Right renal pelvis (tissue), 4 donors: ENCODE measurements at places on chromosomes 7 and 10. TPM values are rescaled to one million over a fixed set of nuclear protein-coding genes. Genes with fewer than 3 reads are reported as not detected.

GRCh38 chr7:91165006-91165845, 99.0 kb upstream of the FZD1 start:
- DNase-seq, result no peak

GRCh38 chr10:93554760-93555432, 11.6 kb upstream of the FFAR4 start:
- peak; percentile 58 for DNase-seq

DNA sequence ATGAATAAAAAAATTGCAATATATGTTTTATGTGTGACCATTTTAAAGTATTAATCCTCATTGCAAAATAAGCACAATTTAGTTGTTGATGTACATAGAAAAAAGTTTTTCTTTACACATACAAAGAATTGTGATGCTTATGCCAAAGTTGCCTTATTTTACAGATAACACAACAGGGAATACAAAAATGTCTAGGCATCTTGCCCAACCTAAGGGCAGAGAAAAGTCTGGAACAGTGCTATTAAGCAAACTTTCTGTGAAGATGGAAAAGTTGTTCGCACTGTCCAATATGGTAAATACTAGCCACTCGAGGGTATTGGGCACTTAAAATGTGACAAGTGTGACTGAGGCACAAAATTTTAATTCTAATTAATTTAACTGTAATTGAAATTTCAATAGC, 190.2 kb upstream of the HGF start:
- no peak for DNase-seq

DNA sequence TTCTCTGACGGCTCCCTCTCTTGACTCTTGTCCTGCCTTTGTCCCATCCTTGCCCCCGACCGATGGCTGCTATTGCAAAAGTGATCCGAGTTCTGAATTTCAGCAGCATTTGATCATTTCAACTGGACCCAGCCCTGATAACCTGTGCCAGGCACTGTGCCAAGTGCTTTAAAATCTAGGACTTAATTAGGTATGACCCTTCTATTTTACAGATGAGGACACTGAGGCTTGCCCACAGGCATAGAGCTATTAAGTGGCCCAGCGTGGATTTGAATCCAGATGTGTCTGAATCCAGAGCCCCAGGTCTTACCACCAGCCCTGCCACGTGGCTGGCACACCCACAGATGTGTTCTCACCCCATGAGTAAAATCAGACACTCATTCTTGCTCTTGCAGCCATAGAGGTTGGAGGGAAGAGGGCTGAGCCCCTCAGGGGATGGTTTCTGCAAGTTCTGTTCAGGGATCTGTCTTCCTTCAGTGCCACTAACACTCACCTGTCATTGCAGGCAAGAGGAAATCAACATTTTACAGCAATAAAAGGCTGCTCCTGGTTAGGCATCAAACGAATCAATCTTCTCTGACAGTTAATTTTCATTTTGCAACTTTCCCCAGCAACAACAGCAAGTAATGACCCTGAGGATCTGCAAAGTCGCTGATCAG, 101.2 kb downstream of the GRID1 start:
- no peak for DNase-seq

GRCh38 chr10:99316374-99316773, 12.8 kb upstream of the CNNM1 start:
- DNase-seq, result no peak

DNA sequence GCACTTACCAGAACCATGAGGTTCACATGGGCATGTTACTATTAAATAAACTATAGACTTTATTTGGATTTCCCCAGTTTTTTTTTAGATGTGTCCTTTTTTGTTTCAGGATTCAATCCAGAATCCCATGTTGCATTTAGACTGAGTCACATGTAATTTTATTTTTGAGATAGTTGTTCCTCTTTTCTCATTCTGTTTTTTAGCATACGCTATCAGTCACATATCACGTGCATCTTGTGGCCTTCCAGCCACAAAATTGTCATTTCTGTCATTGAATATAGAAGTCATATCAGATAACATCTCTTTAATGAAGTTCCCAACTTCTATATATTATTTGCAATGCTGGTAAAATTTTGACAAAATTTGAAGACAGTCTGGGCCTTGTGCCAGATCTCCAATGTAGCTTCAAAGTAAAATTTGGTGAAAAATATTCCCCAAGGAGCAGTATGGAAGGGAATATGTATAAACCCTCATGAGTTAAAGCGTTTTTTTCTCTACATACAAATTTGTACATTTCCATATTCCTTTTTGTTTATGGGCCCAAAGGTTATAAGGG, 132.3 kb upstream of the MKI67 start:
- no peak for DNase-seq

DNA sequence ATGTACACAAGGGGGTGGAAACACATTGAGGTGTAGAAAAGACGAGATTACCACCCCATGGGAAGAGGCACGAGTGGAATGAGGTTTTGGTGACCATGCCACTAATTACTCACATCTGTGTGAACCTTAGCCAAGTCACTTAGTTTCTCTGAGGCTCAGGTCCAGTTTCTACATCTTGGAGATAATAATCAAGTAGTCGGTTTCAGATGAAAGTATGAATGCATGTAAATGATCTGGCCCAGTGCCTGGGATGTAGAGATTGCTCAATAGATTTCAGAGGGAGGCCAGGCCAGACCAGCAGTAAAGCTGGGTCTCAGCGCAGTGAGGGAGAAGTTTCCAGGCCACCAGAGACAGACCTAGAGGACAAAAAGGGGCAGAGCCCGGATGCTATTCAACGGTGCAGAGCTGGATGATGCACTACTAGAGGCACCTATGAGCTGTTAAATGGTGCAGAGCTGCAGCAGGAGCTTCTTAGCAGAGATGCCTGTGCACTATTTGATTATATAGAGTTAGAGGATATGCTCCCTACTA, 725.1 kb downstream of the GRID1 start:
- DNase-seq, result no peak

- no peak for DNase-seq
These were observed 144.9 kb upstream of the AHR start for GRCh38 chr7:17153536-17153935.

- no peak for DNase-seq
These were observed 1.9 kb upstream of the SNX13 start for GRCh38 chr7:17942231-17942630.

DNA sequence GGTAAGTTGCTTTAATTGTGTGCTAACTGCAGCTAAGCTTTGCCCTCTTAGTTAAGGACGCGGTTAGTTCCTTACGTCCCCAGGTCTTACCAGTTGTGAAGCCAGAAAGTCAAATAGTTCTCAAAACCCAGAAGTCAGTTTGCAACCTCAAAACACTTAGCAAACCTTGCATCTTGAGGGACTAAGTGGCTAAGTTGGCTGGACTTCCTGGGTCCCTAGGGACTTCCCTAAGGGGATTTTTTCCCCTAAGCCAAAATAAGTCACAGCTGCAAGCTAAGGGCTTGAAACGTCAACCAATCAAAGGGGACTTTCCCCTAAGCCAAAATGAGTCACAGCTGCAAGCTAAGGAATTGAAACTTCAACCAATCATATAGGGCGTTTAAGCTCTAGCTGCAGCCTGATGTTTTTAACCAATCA, 36.2 kb upstream of the HECW1 start:
- DNase-seq, result no peak

DNA sequence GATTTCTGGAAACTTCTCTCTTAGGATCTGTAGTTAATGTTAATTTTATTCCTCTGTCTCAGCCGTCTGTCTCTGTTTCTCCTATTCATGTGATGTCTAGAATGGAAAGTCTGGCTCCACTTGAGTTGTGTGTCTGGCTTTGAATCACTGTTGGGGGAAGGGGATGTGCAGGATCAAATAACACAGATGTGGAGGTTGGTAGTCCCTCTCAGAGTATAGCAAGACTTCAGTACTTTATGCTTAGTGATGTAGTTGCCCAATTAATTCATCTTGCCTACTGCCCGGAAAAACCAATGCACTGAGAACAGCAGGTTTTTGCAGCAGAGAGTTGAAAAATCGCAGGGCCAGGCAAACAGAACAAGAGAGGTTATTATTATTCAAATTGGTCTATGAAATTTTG, 79.2 kb downstream of the PHTF2 start:
- DNase-seq, result no peak

- no peak for DNase-seq
These were observed 113.2 kb downstream of the GRID1 start for GRCh38 chr10:86253091-86254072.

DNA sequence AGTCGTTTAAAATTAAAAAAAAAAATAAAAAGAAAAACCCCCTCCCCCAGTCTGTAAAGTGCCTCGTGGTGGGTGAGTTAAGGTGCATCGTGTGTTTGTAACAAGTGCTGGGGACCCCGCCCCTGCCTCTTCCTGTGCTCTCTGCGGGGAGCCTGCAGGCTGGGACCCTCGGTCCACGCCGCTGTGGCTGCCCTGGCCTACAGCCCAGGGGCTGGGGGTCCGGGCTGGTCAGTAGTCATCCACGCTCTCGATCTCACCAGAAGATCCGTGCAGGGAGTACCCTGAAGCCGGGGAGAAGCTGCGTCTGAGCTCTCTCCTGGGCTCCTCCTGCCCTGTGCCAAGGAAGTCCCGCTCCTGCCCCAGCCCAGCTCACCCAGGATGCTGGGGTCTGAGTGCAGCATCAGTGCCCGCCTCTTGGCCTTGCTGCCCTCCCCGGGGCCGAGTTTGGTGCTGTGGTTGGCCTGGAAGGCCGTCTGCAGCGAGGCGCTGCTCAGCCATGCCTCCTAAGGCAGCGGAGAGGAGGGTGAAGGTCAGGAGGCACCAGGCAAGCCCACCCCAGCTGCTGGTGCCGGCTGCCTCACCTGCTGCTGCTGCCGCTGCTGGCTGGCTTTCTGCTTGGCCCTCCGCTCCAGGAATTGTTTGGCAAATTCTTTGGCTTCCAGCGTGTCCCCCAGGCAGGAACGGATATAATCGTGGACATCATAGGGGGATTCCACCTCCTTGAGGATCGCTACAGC, 8.1 kb downstream of the GNB2 start:
- no peak for DNase-seq

- DNase-seq, result no peak
These were observed 106.6 kb downstream of the VIPR2 start for GRCh38 chr7:159038066-159038465.

DNA sequence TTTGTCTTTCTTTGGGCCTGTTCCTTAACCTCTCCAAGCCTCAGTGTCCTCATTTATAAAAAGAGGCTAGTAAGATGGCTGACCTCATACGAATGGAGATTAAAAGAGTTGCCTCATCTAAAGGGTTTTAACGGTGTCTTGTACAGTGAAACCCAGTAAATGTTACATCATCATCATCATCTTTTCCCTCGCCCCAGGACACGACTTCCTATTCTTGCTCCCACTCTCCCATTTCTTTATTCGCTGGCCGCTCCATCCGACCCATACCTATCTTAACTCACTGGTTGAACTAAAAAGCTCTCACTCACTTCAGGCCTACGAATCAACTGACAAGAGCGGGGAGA, 554 bp downstream of the FRA10AC1 start:
- DNase-seq, result no peak

- no peak for DNase-seq
These were observed 23.9 kb downstream of the HERPUD2 start for GRCh38 chr7:35670856-35671569.

- no peak for DNase-seq
These were observed 66.7 kb upstream of the FGL2 start for GRCh38 chr7:77266291-77266794.

DNA sequence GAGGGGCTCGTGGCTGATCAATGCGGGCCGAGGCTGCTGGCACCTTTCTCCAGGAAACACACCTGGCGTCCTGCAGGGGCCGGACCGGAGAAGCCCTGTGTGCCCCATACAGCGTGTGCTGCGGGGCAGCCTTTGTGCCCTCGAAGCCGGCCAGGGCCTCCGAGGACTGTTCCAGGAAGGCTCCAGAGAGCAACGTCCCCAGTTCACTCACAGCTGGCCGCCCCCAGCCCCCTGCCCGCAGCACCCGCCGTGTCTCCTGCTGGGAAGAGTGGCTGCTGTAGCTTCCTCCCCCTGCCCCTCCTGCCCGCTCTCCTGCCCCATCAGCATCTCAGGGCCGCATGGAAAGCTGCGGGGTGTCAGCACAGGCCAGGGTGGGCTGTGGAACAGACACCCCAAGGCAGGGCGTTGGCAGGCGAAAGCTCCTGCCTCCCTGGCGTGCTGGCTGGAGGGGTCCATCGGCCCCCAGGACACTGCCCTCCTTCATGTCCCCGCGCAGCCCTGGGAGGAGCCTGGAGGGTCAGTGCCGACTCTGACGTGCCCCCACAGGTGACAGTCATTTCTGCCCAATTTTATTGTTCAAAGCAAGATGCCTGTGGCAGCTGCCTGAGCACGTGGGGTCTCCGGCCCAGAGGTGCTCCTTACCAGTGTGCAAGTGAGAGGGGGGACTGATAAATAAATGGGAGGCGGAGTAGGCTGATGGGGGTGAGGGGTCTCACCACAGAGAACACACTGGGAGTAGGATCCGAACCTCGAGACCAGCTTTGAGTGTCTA, 95.8 kb upstream of the DIP2C start:
- DNase-seq, result no peak

GRCh38 chr10:60901561-60902235, 42.3 kb downstream of the RHOBTB1 start:
- DNase-seq, result no peak

GRCh38 chr7:24477398-24478136, 95.7 kb upstream of the PALS2 start:
- peak; percentile 47 for DNase-seq

DNA sequence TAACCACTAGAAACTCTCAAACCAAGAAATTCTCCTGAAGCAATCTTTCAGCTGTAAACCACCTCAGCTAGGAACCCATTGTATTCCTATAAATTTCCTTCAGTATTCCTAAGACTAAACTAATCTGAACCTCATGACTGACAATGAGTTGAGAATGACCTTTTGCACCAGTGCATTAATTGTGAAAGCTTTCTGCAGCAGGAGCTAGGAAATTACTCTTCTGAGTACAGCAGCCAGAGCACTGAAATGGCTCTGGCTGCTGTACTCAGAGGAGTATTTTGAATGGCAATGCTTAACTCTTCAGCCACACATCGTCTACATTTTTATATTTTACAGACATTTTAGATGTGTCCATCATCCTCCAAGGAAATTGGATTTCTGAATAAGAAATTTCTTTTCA, 109.7 kb downstream of the PCDH15 start:
- no peak for DNase-seq

- DNase-seq, result no peak
These were observed 75.5 kb downstream of the BTRC start for GRCh38 chr10:101429423-101429822.

GRCh38 chr7:80414331-80414730, 97.5 kb downstream of the GNAT3 start:
- DNase-seq, result no peak

The GNAI1 gene
- polyA plus RNA-seq, result 131 TPM

The MBL2 gene
- not detected for polyA plus RNA-seq

The KIAA1217 gene
- 77.7 TPM for polyA plus RNA-seq

The SSC4D gene
- 5.2 TPM for polyA plus RNA-seq

The ATRNL1 gene
- polyA plus RNA-seq, result 31.7 TPM

The ZNF736 gene
- polyA plus RNA-seq, result 17.4 TPM

The PURB gene
- 35.1 TPM for polyA plus RNA-seq

The ITPRID1 gene
- not detected for polyA plus RNA-seq

The CAV2 gene
- polyA plus RNA-seq, result 29.1 TPM

The AKR1C4 gene
- polyA plus RNA-seq, result not detected

The DDC gene
- 113 TPM for polyA plus RNA-seq

The CFAP43 gene
- 14.6 TPM for polyA plus RNA-seq

The PTN gene
- polyA plus RNA-seq, result 185 TPM

The HECW1 gene
- 7.2 TPM for polyA plus RNA-seq

The CPVL gene
- polyA plus RNA-seq, result 50.6 TPM
